ENCODE measurements at places on chromosomes 16 and 17. TPM values are rescaled to one million over a fixed set of nuclear protein-coding genes. Genes with fewer than 3 reads are reported as not detected.

Gene EVPL
- 2.1 TPM for total RNA-seq

Gene KRT39
- not detected for total RNA-seq

Gene NPIPB9
- total RNA-seq: 1.6 TPM

DNA sequence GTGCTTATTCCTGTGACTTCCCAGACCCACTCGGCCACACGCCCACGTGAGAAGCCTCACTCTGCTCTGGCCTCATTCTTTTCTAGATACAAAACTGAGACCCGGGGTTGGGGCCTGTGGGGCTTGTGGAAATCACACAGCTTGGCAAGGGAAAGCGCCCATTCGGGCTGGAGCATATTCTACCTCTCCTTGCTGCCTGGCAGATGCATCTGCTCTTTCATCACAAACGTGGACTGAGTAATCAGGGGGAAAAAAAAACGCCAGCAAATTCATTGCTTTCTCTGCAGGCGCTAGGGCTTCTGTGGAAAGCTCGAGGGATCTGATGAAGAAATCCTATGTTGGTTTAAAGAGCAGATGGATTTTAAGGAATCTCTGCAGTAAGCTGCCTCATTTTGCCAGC is 44.4 kb downstream of the DNAH9 start:
- ATAC-seq: no peak

DNA sequence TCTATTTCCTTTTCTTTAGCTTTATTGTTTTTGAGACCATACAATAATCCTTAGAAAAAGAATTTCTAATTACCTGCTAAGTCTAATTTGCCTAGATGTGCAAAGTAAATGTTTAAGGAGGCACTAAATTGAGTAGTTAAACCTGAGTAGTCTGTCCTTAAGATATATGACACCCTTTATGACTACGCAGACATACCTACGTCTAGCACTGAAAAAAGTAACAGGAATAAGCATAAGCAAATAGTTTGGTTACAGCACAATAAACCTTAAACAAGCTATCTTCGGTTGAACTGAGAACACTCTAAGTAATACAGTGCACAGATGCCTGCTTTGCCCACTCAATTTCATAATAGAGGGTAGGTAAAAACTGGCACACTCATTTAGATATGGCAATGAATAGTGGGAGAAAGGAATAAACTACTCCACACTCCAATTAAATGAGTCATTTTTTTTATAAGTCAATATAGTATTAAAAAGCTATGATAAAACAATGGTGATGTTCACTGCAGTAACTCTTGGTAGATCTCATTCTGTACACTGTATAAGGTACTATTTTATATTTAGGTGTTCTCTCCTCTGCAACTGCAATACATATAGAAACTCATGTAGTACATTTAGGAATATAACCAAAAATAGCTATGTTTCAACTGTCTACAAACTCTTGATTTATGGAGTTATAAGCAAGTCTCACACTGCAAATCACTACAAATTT is 19.7 kb upstream of the INTS2 start:
- no peak for ATAC-seq

DNA sequence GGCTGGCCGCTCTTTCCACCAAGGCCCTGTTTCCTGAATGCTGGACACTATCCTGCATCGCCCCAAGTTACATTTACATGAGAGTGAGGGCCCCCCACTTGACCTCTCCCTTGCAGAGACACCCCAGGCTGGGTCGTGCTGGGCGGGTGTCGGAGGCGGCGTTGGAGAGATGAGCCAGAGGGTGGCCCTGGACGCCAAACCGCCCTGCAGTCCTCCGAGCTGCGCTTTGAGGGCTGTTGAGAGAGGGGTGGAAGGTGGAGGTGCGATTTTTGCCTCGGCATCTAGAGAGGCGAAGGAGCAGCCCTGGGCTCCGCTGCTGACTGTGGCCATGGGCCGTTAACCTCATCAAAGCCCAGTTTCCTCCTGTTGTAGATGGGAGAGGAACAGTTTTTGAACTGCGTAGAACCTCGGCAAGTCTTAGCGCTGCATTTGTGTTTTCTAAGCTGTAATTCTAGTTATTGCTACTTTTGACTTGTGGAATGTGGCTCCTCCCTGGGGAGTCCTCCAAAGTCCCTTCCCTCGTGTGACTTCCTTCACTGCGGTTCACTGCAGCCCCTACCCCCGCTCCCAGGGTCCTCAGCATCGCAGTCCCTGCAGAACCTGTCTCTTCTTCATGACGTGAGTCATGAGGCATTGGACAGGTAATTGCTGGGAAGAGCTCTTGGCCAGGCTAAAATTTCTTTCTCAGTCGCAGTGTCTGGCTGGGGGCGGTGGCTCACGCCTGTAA is 986 bp upstream of the ELOB start:
- ATAC-seq: peak; percentile 15

GRCh38 chr17:8614988-8615387 is 15.5 kb downstream of the MYH10 start:
- ATAC-seq: peak; percentile 51

Gene GDPD1
- 3.2 TPM for total RNA-seq

GRCh38 chr17:8421571-8421970 is 14.1 kb upstream of the NDEL1 start:
- ATAC-seq: no peak

- ATAC-seq: no peak
These were observed 321.9 kb upstream of the CDH5 start for GRCh38 chr16:66044556-66044955.

Gene IL32
- total RNA-seq: 1.0 TPM

Gene HOXB8
- total RNA-seq: 11.2 TPM

Gene SKA2
- total RNA-seq: 69.6 TPM

Gene P2RX1
- 0.78 TPM for total RNA-seq

- no peak for ATAC-seq
These were observed 75.4 kb upstream of the ZNF750 start for GRCh38 chr17:82915010-82915756.

DNA sequence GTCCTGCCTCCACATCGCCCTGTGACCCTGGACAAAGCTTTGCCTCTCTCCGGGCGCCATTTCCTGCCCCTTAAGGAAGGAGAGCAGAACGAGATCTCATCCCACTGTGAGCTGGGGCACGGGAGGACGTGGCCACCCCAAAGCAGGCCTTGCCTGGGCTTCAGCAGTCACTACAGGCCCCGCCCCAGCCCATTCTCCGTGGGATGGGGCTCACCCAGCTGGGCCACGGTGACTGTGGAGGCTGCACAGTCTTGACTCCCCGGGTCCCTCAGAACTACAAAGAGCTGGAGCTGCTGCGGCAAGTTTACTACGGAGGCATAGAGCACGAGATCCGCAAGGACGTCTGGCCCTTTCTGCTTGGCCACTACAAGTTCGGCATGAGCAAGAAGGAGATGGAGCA is 28.2 kb downstream of the MNT start:
- ATAC-seq: no peak

GRCh38 chr17:62689441-62690167 is 62.1 kb downstream of the MRC2 start:
- no peak for ATAC-seq

DNA sequence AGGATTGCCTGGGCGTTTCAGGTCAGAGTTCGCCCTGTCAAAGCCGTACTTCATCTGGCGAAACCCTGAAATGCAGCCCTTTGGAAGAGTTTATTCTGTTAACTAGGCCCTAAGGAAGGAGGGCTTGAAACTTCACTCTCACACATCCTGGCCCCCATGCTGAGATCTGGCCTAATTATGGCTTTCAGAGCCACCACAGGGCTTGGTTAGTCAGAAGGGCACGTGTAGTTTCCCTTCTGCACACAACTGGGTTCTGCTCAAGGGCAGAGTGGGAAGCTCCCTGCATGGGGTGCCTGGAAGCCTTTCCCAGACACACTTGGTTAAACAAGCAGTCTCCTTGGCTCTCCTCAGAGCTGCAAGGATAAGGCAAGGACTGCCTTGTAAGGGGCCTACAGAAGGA is 397.3 kb downstream of the SHISA9 start:
- no peak for ATAC-seq

- no peak for ATAC-seq
These were observed 33.6 kb upstream of the XYLT2 start for GRCh38 chr17:50312308-50312707.

GRCh38 chr16:46918905-46919792 is 35.0 kb downstream of the GPT2 start:
- ATAC-seq: peak; percentile 41

Gene USP43
- total RNA-seq: not detected

- ATAC-seq: peak; percentile 99
These were observed 16.9 kb downstream of the DOC2B start for GRCh38 chr17:164303-165235.

- ATAC-seq: peak; percentile 76
These were observed 9.1 kb downstream of the FOXK2 start for GRCh38 chr17:82528484-82529265.

Data from motor neuron (in vitro differentiated cells).